Hepatocyte (in vitro differentiated cells): ENCODE measurements at places on chromosomes 7 and 10. TPM values are rescaled to one million over a fixed set of nuclear protein-coding genes. Genes with fewer than 3 reads are reported as not detected.

DNA sequence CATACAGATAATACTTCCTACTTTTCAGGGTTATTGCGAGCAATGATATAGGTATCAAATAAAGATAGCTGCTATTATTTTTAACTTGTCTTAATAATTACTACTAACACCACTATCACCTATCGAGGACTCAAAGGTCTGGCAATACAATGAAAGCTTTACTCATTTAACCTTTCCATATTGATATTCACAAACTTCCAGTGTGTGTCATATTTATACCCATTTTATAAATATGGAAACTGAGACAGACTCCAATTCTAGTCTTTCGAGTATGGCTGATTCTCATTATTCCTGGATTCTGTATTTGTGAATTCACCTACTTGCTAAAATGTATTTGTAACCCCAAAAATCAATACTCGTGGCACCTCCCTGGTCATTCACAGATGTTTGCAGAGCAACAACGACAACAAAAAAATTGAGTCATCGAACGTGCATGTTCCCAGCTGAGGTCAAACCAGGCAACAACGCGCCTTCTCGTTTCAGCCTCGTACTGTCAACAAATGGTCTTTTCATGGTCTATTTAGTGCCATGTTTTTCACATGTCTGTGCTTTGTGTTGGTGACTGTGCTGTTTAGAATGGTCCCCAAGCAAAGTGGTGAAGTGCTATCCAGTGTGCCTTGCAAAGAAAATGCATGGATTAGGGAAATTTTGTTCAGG, 51.7 kb downstream of the SMURF1 start:
- no peak for DNase-seq

- DNase-seq: no peak
Observed at GRCh38 chr7:90788052-90788451, 191.9 kb downstream of the CDK14 start.

RET gene
- total RNA-seq: 0.44 and 0.50 TPM in 2 replicates

DNA sequence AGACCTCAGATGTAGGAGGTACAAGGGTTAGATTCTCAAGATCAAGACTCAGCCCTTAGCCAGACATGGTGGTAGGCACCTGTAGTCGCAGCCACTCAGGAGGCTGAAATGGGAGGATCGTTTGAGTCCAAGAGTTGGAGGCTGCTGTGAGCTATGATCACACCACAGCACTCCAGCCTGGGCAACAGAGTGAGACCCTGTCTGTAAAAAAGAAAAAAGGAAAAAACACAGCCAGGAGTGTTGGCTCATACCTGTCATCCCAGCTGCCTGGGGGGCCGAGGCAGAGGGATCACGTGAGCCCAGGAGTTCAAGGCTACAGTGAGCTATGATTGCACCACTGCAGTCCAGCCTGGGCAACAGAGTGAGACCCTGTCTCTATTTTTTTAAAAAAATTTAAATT, 69.3 kb downstream of the GTF2IRD1 start:
- no peak for DNase-seq

DNA sequence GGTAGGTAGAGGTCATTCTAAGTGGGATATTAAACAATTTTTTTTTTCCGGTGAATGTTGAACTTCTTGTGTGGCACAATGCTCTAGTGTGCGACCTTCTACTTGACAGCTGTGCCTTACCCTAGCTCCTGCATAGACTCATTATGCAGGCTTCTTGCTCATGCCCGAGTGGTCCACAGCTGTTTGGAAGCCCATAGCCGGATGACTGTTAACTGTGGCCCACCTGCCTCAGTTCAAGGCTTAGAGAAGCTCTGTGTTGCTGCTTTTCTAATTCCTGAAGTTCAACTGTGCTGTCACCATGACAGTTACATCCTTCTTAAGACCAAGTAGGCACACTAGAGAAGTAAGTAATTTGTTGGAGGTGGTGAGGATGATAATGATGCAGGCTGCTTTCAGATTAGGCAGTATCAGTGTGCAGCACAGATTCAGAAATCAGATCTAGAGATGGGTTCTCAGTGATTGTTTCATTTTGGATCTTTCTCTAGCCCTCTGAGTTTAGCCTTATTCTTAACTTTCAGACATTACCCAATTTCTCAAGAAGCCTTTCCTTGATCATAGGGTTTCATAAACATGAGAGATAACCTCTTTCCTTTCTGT, 278.4 kb downstream of the PHF14 start:
- DNase-seq: no peak

- DNase-seq: no peak
Observed at GRCh38 chr10:35299016-35299415, 37.3 kb upstream of the CCNY start.

EPC1 gene
- 31.4 and 36.3 TPM in 2 replicates for total RNA-seq

SPDYE2B gene
- not detected in 2 replicates for total RNA-seq

DNA sequence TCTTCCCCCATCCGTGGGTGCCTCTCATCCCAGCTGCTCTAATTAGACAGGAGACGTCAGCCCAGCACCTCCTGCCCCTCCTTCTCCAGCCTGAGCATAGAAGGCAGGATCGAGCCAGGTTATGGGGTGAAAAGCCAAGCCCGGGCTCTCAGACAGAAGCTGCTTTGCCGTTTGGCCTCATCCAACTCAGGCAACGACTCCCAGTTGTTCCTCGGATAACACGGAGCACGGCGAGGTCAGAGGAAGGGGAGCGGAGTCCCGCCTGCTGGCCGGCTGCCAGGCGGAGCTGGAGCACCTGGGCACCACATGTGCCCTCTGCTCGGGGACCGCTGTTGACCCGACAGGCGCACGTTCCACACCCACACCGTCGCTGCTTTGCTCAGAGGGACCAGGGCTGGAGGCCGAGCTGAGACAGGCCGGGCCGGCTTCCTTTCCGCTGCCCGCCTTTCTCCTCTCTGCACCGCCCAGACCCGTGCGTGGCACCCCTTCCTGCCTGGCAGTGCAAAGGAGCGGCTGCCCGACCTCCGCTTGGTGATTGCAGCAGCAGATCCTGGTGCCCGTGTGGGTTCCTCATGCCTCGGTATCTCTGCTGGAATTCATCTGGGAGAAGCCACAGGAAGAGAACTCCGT, 21.6 kb upstream of the UNCX start:
- DNase-seq: no peak

DNA sequence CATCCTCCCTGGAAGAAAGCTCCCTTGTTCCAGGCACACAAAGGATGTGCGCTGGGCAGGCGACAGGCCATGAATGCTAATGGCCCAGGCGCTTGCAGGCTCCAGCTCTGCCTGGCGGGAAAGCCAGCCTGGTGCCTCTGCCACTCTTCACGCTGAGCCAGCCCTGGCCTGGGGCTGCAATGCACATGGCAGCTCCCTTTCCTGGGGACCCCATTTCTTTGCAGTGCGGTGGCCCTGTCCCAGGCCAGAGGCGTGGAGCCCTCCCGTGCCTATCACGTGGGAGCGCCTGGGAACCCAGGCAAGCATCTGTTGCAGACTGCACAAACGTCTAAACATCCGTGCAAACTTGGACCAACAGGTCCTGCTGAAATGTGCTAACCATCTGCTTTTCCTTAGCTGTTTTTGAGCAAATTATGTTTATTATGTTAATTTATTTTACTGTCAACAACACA, 152.1 kb upstream of the LYZL2 start:
- DNase-seq: no peak

TES gene
- total RNA-seq: 122 and 129 TPM in 2 replicates

- peak; percentile 90 for DNase-seq
Observed at GRCh38 chr10:22320591-22321155, at the start of gene BMI1. Gene BMI1, plus strand, starts transcription at chr10:22321099. Its CDS starts 5,351 bp downstream, at chr10:22326450.

DNA sequence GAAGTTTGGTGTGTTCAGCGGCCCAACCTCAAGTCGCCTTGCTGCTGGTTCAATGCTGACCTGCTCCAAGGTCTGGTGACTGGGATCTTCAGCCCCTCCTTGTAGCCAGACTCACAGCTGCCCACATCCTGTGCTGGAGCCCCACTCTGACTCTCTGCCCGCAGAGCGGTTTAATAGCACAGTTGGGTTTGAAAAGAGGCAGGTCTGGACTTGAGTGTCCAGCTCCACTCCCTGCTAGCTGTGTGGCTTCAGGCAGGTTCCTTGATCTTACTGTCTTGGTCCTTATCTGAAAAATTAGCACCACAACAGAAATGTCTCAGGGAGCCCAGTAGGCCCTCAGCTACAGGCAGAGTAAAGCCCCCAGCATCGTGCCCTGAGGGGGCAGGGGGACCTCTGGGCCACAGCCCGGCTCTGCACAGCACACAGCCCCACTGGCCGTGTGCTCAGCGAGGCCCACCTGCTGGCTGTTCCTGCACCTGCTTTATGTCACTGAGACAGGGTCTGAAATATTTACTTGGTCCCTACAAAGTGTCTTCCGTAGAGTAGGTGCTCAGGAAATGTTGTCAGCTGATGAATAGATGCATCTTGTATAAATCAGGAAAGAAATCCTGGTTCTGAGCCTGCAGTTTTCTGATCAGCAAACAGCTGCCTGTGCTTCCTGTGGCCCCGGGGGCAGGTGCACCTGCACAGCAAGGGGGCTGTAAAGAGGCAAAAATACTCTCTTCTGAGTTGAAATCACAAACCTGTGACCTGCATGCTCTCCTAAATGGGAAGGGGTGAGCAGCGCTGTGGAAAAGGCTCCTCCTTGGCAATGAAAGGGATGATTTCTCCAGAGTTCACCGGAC, 155.5 kb downstream of the SVIL start:
- DNase-seq: no peak

GRM3 gene
- total RNA-seq: 0.03 TPM in 1 of 2 replicates, not detected in the other

BICC1 gene
- total RNA-seq: 16.4 and 20.4 TPM in 2 replicates

DNA sequence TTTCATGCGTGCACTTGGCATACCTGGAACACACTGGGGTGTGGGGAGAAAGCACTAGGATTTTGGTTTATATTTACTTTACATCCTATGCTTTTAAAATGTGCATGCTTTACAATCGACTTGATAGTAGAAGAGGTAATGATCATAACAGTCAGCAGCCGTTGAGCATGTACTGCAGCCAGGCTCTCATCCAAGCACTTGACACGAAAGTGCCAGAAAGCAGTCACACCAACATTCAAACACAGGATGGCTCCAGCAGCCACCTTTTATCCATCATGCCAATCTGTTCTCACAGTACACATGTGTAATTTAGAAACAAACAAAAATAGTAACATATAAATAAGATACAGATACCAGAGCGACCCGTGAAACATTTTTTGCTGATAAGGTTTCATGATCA, 1.2 kb upstream of the FAM241B start:
- DNase-seq: no peak

DNA sequence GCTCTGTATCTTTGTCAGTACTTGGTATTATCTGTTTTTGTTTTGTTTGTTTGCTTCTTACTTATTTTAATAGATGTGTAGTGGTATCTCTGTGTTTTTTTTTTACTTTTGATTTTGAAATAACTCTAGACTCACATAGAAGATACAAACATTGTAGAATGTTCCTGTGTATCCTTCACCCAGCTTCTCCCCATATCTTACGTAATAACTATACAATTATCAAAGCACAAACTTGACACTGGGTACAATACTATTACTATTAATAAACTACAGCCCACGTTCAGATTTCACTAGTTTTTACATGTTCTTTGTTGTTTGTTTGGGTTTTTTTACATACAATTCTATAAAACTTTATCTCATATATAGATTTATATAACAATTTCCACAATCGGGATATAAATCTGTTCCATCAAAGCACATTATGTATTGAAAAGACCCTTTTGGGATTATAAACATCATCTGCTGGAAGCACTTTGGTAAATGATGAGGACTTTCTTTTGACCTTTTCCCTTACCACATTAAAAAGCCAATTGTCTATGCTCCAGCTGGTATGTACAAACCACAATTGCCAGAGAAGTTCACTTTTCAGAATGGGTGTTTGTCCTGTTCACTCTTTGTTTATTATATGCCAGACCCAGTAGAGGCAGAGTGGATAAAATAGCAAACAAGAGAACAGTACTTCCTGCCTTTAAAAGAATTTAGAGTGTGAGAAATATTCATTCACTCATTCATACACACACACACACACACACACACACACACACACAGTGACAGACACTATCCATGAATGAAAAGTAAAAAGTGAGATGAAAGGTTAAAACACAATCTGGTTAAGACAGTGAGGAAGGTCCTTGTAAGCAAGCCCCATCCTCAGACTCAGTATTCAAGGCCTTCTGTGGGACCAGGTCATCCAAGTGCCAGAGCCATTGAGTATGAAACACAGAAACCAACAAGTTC, 113.0 kb downstream of the SGMS1 start:
- DNase-seq: no peak

SPOCK2 gene
- 3.0 and 3.2 TPM in 2 replicates for total RNA-seq

DNA sequence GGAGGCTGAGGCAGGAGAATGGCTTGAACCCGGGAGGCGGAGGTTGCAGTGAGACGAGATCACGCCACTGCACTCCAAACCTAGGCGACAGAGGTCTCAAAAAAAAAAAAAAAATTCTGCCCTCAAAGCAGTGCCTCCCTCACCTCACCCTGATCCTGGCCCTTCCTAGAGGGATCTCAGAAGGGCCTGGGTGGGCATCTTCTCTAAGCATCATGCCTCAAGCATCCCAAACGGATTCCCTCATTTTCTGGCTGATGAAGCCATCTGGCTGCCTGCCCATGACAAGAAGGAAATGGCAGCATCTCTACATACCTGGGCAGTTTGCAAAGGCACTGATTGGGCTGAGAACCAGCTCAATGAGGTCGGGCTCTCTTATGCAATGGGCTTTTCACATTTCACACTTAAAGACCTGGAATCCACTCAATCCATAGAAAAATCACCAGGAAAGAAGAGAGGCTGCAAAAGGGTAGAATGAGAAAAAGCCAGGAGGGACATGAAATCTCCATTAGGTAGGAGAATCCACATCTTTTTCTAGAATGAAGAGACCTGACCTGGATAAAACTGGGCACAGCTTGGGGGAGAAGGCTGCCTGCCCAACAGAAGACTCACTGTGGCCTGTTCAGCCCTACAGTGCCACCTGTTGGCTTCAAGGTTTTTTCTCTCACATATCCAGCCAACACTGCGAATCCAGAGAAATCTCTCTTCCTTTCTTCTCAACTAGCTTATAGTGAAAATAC, 48.1 kb downstream of the PDLIM1 start:
- peak; percentile 65 for DNase-seq

DNA sequence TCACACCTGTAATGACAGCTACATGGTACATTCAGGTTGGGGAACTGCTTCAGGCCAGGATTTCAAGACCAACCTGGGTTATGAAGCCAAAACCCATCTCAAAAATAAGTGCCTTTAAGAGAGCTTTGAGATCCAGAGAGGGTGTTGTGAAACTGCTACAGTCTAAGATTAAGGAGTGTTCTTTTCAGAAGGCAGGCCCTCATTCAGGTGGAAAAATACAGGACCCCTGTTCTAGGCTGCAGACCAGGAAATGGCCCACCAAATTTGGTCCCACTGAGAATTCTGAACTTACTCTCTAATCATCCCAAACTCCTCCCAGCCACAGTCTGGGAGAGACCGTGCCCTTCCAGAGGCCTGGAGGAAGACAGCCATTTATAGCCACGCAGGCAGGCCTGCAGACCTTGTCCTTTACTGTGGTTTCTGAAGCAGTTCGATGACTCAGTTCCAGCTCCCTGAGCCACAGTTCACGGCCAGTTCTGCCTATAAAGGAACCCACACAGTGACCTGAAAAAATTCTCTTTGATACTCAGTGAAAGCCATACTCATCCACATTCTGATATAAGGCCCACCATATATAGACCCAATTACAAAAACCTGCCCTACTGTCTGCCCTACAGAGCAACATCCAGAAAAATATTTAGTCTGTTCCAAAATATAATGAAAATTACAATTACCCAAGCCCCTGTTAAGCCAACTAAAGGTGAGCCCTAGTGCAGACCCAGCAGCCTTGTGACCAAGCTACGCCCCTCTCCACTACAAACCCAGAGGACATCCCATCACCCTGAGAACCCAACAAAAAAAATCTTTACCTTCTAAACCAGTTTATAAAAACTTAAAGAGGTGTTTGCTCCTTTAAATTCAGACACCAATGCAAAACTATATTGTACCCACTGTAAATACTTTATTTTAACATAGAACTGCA, 21.2 kb downstream of the ZNF680 start:
- no peak for DNase-seq

- no peak for DNase-seq
Observed at GRCh38 chr10:103552856-103553742, 59.6 kb downstream of the NEURL1 start.
